ENCODE measurements at places on chromosomes 1 and 21.

- no peak for DNase-seq
These were observed 28.9 kb upstream of the RGS1 start for GRCh38 chr1:192546596-192547190.

DNA sequence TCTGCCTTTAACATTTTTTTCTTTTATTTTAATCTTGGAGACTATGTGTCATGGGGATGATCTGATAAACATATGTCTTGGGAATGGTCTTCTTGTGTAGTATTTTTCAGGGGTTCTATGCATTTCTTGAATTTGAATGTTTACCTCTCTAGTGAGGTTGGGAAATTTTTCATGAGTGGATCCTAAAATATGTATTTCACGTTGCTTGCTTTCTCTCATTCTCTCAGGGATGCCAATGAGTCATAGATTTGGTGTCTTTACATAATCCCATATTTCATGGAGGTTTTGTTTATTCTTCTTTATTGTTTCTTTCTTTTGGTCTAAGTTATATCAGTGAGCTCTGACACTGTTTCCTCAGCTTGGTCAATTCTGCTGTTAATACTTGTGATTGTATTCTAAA is 1237.2 kb downstream of the PLA2G4A start:
- no peak for DNase-seq

DNA sequence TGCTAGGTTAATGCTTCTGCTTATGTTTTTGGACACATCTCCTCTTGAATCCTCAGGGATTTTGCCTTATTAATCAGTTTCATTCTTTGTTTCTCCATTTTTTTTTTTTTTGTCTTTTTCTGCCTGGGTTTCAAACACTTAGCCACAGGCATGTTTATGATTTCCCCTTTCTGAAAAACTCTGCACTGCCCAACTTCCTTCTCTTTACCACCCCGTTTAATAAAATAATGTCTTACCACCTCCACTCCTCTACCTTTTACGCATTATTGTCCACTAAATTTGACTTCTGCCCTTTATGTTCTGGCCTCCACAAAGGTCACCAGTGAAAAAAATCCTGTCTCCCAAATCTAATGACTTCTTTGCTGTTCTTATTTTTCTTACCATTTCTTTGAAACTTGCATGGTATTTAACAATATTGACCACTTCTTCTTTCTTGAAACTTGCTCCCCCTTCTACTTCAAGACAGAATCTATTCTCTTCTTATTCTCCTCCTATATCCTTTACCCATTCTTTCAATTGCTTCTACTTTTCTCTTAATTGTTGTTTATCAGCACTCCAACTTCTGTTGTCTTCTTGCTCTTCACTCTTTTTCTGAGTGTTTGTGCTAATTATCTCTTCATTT is 150.3 kb downstream of the TNFSF18 start:
- no peak for DNase-seq

DNA sequence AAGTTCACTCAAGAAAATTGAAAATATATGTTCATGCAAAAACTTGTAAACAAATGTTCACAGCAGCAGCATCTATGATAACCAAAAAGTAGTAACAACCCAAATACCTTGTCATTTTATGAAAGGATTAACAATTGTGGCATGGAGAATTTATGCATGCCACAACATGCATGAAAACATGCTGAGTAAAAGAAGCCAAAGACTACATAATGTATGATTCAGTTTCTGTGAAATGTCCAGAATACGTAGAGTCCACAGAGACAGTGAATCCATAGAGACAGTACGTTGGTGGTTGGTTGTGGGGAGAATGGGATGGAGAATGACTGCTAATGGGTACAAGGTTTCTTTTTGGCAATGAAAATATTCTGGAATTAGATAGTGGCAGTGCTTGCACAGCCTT is 148.7 kb downstream of the MAST2 start:
- DNase-seq, result no peak

GRCh38 chr1:231929311-231929710 is 302.7 kb downstream of the DISC1 start:
- peak; percentile 29 for DNase-seq

DNA sequence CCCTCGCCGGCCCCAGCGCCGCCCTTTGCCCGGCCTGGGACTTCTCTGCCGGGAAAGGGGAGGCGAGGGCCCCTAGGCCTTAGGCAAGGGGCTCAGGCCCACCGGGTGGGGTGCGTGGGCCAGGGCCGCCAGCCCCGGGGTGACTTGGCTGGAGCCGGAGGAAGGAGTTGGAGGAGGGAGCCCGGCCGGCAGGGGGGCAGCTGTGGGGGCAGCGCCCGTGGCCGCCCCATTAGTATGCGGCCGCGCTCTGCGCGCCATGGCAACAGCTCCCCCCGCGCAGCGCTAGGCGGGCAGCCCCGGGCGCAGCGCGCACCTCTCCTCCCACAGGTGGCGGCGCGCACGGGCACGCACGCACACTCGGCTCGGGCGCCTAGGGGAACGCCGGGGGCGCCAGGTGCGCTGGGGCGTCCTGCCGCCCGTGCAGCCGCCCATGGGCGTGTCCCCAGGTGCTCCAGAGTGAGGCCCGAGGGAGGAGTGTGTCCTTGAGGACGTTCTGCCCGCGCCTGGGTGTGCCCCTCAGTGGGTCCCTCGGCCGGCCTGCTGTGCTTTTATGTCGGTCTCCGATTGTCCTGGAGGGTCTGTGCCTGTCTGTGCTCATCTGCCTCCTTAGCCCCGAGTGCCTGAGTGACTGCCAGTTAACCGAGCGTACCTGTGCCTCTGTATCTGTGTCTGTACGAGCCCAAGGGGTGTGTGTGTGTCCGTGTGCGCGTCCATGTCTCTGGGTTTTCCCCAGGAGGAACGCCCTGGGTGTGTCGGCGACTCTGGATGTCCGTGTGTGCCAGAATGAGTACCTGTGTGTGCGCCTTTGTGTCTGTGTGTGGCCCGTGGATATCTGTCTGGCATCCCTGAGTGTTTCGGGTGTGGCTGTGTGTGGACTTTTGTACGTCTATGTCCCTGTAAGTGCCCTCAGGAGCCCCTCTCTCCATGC is 38.2 kb upstream of the WASF2 start:
- DNase-seq, result peak; percentile 97

GRCh38 chr1:22587247-22587646 is 24.0 kb downstream of the EPHA8 start:
- no peak for DNase-seq

DNA sequence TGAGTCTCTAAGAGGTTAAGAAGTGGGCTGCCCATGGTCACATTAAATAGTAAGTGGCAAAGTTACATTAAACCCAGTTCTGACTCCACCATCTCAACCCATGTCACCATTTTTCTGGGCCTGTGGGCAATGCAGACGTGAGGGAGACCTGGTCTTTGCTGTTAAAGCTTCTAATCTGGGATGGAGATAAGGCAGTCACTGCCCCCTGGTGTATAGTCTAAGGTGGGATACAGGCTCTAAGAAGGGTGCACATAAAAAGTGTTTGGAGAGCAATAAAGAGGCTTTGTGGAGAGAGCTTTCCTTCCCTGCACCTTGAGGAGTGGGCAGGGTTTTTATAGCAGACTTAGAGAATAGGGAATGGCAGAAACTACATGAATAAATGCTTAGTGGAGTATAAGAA is 141.3 kb downstream of the ROR1 start:
- DNase-seq, result peak; percentile 16

DNA sequence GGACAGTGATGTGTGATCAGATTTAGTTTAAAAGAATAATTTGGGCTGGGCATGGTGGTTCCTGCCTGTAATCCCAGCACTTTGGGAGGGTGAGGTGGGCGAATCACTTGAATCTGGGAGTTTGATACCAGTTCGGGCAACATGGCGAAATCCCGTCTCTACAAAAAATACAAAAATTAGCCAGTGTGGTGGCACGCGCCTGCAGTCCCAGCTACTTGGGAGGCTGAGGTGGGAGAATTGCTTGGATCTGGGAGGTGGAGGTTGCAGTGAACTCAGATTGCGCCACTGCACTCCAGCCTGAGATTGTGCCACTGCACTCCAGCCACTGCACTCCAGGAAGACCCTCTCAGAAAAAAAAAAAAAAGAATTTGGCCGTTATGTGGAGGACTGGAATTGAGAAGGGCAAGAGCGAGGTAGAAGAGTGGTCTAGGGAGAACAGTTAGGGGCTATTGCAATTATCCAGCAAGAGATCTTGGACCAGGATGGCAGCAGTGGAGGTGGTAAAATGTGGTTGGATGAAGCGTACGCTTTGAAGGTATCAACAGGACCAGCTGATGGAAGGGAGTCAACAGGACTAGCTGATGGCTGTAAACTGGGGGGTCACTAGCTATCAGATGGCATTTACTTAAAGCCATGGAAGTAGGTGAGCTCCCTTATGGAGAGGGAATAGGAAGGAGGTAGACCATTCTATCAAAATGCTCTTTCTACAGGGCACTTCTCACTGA is 9.6 kb downstream of the BTBD19 start:
- DNase-seq, result no peak

GRCh38 chr1:119582801-119583200 is 65.3 kb downstream of the ZNF697 start:
- peak; percentile 69 for DNase-seq

DNA sequence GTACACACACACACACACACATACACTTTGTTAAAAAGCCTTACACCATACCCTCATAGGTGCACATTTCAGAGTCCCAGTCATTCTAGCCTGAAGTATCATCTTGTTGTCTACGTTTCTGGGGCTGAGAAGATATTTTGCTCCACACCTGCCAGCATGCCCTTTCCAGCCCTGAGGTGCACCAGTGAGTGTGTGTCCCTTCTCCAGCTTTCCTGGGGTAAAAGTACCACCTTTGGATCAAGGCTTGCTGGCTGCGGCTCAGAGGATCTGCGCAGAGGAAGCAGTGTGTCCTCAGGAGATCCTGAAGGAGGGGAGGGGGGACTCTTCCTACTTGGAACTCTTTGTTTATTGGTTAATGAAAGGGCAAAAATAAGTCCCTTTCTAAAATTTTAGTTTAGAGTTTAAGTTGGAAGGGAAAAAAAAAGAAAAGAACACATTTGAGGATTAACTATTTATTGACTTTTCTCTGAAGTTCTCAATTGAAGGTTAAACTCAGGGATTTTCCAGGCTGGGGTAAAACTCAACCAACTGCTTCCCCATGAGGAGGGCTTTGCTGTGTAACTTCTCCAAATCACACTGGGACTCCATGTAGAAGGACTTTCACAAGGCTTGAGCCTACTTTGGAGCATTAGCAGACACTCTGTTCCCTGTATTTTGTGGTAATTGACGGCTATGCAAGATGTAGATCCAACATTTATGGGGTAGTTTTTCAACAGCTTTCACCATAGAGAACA is 200.3 kb upstream of the SGIP1 start:
- no peak for DNase-seq

- DNase-seq, result no peak
These were observed 25.4 kb downstream of the ADAMTS1 start for GRCh38 chr21:26819740-26820324.

DNA sequence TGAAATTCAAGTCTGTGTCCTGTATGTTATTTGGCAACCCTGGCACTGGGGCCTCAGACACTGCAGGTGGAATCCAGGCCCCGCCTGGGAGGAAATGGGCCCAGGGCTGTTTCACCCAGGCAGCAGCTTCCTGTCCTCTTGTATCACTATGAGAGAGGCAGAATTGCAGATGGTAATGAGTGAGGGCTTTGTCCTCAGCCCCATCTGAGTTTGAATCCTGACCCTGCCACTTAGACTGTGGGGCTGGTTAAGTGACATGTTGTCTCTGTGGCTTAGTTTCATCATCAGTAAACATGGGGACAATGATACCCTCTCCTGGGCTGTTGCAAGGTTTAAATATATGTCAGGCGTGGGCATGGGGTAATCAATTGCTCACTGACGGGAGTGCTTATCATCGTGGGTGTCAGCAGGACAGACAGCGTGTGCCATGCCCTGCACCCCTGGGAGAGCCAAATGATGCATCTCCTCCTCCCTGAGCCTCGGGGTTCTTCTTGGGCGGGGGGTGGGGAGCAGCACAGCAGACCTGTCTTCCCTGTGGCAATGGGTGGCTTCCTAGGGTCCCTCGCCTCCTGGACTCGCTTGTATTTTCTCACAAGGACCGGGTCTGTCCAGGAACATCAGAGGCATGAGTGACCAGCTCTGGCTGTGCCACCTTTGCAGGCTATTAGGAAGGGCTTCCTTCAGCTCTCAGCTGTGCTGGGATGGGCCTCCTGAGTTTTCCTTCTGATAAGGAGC is 42.1 kb downstream of the ARHGEF10L start:
- peak; percentile 51 for DNase-seq

DNA sequence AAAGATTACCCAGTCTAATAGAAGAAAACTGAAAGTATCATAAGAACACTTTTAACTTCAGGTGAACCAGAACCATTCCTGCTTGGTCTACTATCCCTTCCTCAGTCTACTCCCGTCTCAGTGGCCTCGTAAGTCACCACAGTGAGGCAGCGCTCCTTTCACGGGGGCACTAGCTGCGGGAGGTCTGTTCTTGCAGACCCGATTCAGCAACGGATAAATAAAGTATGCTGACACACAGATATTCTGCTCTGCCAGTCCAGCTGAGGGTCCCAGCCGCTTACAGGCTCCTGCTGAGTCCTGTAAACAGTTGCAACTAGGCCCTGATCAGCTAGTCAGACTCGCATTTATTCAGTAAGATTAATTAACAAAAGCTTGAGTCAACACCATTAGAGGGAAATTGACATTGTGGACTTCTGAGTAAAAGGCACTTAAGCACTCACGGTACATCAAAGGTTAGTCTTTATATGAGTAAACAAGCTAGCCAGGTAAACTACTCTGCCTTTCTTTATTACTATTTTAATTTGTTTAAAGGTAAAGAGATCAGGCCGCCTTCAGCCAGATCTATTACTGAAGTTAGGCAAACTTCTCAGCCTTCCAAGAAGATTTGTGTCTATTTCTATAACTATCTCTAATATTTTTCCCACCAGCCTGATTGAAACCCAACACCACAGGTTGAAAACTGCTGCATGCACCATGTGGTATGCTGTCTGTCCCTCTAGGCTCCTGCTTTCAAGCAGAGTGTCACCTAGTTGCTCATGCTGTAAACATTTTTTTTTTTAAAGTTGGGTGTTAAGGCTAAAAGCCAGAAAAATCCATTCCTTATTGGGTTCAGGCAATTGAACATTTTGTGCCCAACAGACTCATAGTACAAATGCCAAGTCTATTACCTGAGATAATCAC is 87.7 kb downstream of the INTS7 start:
- peak; percentile 82 for DNase-seq

DNA sequence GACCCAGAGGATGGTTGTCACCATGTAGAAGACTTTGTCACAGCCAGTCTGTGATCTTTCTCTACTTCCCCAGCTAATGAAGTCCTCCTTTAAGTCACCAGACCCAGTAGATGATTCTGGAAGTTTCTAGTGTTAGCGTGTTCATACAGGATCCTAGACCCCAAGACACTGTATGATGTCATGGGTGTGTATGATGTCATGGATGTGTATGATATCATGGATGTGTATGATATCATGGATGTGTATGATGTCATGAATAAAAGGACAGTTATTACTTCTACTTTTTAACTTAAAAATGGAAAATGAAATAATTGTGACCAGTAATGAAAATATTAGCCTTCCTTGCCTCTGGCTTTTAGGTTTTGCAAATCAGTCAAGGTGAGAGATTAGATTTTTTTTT is 260.0 kb downstream of the FMN2 start:
- DNase-seq, result no peak

Data from NCI-H345 (cell line).